ENCODE measurements at places on chromosomes 2 and 18. TPM values are rescaled to one million over a fixed set of nuclear protein-coding genes. Genes with fewer than 3 reads are reported as not detected.

- no peak overlapping the region for H3K27ac ChIP-seq
- no peaks in the 10 kb centered on the region for H3K27me3 ChIP-seq
- DNase-seq, result no peak
- H3K36me3 ChIP-seq, result no peaks in the 10 kb centered on the region
These were observed 44.5 kb downstream of the TMEM182 start for GRCh38 chr2:102806250-102806837.

- no peak for DNase-seq
- no peaks in the 10 kb centered on the region for H3K36me3 ChIP-seq
- no peaks in the 10 kb centered on the region for H3K27me3 ChIP-seq
- no peak overlapping the region for H3K4me3 ChIP-seq
These were observed 35.0 kb upstream of the EVA1A start for GRCh38 chr2:75595541-75596395.

DNA sequence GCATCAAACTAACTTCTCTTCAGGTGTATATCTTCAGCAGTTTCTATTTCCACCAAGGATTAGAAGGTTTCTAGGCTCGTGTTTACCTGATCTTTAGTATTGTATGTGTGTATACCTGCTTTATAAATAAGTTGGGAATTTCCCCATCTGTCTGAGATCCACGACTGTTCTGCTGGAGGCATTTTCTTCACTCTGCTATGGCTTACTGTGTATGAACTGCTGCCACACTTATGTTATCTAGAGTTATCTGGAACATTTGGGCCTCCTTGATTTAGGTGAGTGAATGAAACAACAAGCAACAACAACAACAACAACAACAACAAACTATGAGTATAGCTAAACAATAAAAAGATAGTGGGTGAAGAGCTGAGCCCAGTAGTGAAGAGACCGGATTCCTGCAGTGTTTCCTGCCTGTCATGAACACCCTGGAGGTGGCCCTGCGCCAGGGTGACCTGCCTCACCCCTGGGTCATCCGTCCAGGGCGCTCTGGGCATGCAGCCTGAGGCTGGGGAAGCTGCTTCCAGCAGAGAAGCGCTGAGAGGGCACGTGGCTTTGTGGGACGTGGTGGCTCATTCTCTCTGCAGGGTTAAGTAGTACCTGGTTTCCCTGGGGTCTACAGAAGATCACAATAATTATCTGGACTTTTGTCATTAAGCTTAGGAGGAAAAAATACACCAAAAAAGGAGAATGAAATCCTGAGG is 56.1 kb upstream of the GATA6 start:
- no peaks in the 10 kb centered on the region for H3K36me3 ChIP-seq
- H3K4me1 ChIP-seq, result peaks cover 5% of the 10 kb centered on the region
- no peak for DNase-seq
- H3K27me3 ChIP-seq, result no peaks in the 10 kb centered on the region

DNA sequence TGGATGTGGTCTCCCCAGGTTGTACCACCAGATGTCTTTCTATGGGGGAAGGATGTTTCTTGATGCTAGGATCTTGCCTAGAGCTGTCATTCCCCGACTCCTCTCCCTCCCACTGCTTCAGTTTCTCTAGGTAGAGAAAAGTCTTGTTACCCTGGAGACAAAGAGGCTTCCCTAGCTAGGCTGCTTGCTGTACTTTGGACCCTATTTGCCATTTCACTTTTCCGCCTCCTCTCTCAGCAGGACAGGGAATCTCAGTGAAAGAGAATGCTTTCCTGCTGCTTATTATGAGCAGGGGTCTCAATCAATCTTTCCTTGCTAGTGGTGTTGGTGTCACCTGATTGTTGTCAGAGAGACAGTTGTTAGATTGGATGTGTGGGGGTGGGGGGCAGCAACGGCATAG is 818.8 kb upstream of the GYPC start:
- H3K4me3 ChIP-seq, result no peak overlapping the region
- H3K27me3 ChIP-seq, result no peaks in the 10 kb centered on the region
- H3K27ac ChIP-seq, result no peak overlapping the region
- DNase-seq, result no peak
- no peaks in the 10 kb centered on the region for H3K4me1 ChIP-seq

DNA sequence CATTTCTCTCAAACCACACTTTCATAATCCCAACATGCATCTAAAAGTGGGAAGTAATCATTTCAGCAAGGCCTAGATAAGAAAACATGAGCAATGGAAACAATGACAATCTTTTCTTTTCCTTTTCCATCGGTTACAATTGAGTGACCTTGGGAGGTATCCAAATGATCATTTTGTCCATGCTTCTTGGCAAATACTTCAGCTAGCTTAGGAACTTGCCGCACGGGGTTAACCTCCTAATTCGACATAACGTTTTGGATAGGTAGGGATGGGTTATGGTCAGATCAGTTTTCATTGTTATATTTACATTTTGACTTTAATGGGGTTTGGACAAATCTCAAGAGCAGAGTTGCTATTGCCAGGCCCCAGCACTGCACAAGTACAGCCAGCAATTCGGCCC is 4.6 kb upstream of the PTPRM start:
- no peak overlapping the region for H3K4me3 ChIP-seq
- no peak for DNase-seq
- peaks cover 18% of the 10 kb centered on the region for H3K4me1 ChIP-seq

The ALPI gene
- not detected for total RNA-seq

DNA sequence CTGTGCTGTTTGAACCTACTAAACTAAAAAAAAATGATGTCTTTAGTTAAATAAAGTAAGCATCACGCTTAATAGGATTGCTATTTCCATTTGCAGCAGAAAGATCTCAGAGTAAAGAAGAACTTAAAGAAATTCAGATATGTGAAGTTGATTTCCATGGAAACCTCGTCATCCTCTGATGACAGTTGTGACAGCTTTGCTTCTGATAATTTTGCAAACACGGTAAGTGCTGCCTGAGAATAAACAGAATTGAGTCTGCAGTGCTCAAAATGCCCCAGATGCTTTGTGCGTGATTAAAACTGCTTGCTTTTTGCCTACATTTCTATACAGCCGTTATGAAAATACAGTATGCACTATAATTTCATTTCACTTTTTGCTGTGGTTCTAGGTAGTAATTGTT is 3.9 kb downstream of the CDCA7 start:
- no peak for DNase-seq
- no peaks in the 10 kb centered on the region for H3K36me3 ChIP-seq
- H3K27me3 ChIP-seq, result peaks cover 46% of the 10 kb centered on the region
- H3K4me1 ChIP-seq, result peaks cover 21% of the 10 kb centered on the region
- H3K27ac ChIP-seq, result no peak overlapping the region
- no peak overlapping the region for H3K4me3 ChIP-seq

The RGPD8 gene
- 20.0 TPM for total RNA-seq

- no peaks in the 10 kb centered on the region for H3K36me3 ChIP-seq
- no peaks in the 10 kb centered on the region for H3K27me3 ChIP-seq
- H3K4me1 ChIP-seq, result no peaks in the 10 kb centered on the region
- H3K4me3 ChIP-seq, result no peak overlapping the region
These were observed 48.6 kb downstream of the ETAA1 start for GRCh38 chr2:67445652-67446268.

The TET3 gene
- 19.9 TPM for total RNA-seq

- peaks cover 57% of the 10 kb centered on the region for H3K4me1 ChIP-seq
- H3K4me3 ChIP-seq, result no peak overlapping the region
- H3K27me3 ChIP-seq, result no peaks in the 10 kb centered on the region
- DNase-seq, result no peak
These were observed 35.9 kb downstream of the INPP4A start for GRCh38 chr2:98480598-98480997.

GRCh38 chr2:108560241-108560811 is 26.1 kb downstream of the LIMS1 start:
- H3K4me1 ChIP-seq, result no peaks in the 10 kb centered on the region
- no peaks in the 10 kb centered on the region for H3K36me3 ChIP-seq
- H3K27ac ChIP-seq, result no peak overlapping the region

GRCh38 chr18:57150828-57151227 is 3.9 kb downstream of the BOD1L2 start:
- no peak for DNase-seq
- H3K4me1 ChIP-seq, result peaks cover 5% of the 10 kb centered on the region
- peaks cover 3% of the 10 kb centered on the region for H3K27me3 ChIP-seq
- no peak overlapping the region for H3K4me3 ChIP-seq

GRCh38 chr2:176934131-176934530 is 278.5 kb upstream of the HNRNPA3 start:
- no peak for DNase-seq
- H3K27me3 ChIP-seq, result no peaks in the 10 kb centered on the region
- no peak overlapping the region for H3K4me3 ChIP-seq
- H3K27ac ChIP-seq, result no peak overlapping the region
- H3K36me3 ChIP-seq, result no peaks in the 10 kb centered on the region
- no peaks in the 10 kb centered on the region for H3K4me1 ChIP-seq

DNA sequence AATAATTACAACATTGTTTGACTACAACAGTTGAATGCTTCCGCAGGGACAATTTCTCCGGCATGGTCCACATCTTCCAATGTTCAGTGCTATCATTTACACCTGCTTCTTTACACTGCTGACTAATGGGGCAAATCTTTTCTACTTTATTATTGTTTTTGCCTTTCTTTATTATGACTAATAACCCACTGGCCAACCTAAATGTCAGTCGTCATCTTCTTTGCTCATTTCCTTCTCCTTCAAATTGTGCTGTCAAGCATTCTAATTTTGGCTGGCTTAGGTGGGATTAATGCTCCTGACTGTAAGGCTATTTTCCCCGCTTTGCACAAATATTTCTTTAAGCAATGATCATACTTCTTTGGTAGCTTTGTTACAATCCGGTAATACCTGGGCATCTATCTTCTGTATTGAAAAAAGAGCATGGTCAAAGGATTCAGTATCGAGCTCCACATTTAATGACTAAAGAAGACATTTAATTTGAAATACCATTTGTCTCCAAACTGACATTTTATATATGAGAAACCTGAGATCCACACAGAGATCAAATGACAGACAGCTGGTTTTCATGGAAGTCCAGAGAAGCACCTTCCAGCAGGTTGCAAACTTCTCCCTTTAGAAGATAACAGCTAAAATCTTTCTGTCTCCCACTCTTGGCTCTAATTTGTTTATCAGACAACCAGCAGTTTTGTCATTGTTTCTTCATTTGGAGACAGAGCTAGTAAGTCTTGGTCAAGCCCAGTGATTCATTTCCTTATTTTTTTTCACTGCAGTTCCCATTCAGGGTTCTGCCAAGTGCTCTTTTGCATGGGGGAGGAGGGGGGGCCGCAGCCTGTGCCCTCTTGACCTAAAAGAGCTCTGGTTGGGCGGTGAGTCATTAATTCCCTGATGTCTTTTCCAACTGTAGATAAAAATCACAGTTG is 132.9 kb downstream of the SOCS6 start:
- H3K27me3 ChIP-seq, result no peaks in the 10 kb centered on the region
- peak overlapping the region; percentile 28 for H3K27ac ChIP-seq
- H3K36me3 ChIP-seq, result no peaks in the 10 kb centered on the region
- H3K4me3 ChIP-seq, result no peak overlapping the region
- DNase-seq, result peak; percentile 90

The CROCC2 gene
- total RNA-seq, result 0.26 TPM

The SERPINB10 gene
- not detected for total RNA-seq

The INPP5D gene
- 33.3 TPM for total RNA-seq

GRCh38 chr2:237223201-237223861 is 137.6 kb downstream of the COPS8 start:
- H3K4me3 ChIP-seq, result no peak overlapping the region
- H3K27ac ChIP-seq, result peak overlapping the region; percentile 36
- DNase-seq, result no peak
- no peaks in the 10 kb centered on the region for H3K27me3 ChIP-seq
- no peaks in the 10 kb centered on the region for H3K36me3 ChIP-seq

The POMC gene
- total RNA-seq, result 3.3 TPM

The STPG4 gene
- total RNA-seq, result not detected

The SFT2D3 gene
- total RNA-seq, result 7.7 TPM

DNA sequence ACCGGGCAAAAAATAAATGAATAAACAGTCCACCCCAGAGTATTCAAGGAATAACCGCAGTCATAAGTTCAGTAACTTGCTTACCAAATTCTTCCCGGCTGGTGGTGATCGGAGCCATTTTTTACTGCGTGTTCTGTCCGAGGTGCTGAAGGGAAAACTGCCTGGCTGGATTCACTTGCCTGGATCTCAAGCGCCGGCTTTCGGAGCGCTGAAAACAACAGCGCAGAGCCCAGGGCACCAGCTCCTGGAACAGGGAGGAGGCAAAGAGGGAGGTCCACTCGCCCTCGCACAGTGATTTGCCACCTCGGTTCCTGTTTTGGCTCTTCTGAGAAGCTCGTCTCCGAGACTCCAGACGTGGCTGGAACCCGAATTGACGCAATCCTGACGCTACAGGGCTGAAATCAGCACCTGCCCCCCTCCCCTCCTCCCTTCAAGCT is at the start of gene SYT4:
SYT4 (minus strand) TSS at position 327 of the 437 bp plus-strand sequence; CDS start at position 118, 209 bp downstream.
- H3K4me3 ChIP-seq, result no peak within 1 kb of the TSS
- no peaks in the 10 kb centered on the region for H3K4me1 ChIP-seq
- no peak within 1 kb of the TSS for H3K27ac ChIP-seq
- H3K27me3 ChIP-seq, result peaks cover 4% of the 10 kb centered on the region
- DNase-seq, result peak; percentile 69
- H3K36me3 ChIP-seq, result no peaks in the 10 kb centered on the region

DNA sequence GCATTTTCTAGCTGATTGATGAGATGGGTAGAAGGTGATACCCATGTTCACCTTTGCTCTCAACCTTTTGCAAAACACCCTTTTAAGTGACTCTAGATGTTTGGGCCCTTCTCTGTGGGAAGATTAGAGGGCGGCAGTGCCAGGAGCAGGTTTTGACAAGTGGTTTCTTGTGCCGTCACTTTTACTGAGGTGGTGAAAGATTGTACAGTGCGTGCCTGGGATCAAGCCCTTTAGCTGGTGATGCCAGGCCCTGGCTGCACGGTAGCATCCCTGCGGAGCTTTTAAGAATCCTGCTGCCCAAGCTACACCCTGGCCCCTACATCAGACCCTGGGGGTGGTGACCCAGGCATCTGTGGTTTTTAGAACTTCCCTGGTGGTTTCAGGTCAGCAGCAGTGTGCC is 29.1 kb downstream of the MTCL1 start:
- no peak overlapping the region for H3K4me3 ChIP-seq
- peaks cover 10% of the 10 kb centered on the region for H3K4me1 ChIP-seq
- no peak for DNase-seq
- no peaks in the 10 kb centered on the region for H3K36me3 ChIP-seq

DNA sequence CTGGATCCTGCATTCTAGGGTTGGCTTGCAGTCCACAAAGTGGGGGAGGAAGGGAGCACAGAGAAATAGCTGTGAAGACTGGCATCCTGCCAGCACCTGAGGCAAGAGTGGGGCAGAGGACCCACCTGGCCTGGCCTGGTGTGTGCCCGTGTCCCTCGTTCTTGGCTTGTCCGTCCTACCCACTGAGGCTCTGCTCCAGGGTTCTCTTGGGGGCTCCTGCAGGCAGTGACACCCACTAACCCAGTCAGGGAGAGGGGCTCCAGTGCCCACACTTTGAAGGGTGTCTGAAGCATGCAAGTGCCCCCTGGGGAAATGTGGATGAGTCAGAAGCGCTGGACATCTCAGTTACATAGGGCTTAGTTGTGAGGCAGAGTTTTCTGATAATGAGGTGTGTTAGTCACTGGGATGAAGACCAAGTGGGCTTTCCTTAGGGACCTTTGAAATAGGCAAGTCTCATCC is 79.4 kb downstream of the SLC4A3 start:
- peaks cover 9% of the 10 kb centered on the region for H3K4me1 ChIP-seq
- DNase-seq, result no peak
- H3K27me3 ChIP-seq, result no peaks in the 10 kb centered on the region
- H3K27ac ChIP-seq, result no peak overlapping the region
- H3K36me3 ChIP-seq, result no peaks in the 10 kb centered on the region

The CNDP1 gene
- not detected for total RNA-seq

GRCh38 chr2:169462896-169463695 is 16.2 kb upstream of the BBS5 start:
- H3K27ac ChIP-seq, result no peak overlapping the region
- H3K36me3 ChIP-seq, result no peaks in the 10 kb centered on the region
- H3K4me3 ChIP-seq, result no peak overlapping the region
- H3K27me3 ChIP-seq, result no peaks in the 10 kb centered on the region
- no peaks in the 10 kb centered on the region for H3K4me1 ChIP-seq
- no peak for DNase-seq

The DPP4 gene
- 30.7 TPM for total RNA-seq

The GRHL1 gene
- total RNA-seq, result 2.7 TPM
